Stimulated activated CD8-positive, alpha-beta memory T cell treated with anti-CD3 and anti-CD28 coated beads, Interleukin-15, amount 100 ng/mL, for 4 hours (primary cell): ENCODE measurements at places on chromosomes 4 and X.

- no peak for DNase-seq
These were observed 33.8 kb upstream of the ADRA2C start for GRCh38 chr4:3732076-3733028.

- no peak for DNase-seq
These were observed 803.6 kb upstream of the ADGRL3 start for GRCh38 chr4:60396341-60397049.

DNA sequence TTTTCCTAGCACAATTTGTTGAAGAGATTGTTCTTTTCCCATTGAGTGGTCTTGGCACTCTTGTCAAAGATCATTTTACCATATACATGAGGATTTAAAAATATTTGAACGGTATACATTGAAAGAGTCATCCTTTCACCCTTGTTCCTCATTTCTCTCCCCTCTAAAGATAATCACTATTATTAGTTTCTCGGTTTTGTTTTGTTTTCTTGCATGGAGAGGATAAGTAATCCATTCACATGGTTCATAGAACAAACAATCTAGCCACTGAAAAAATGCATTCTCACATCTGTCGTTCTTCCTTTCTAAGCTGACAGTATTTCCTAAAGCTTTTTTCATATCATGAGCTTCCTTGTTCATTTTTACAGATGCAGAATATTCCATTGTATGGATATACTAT, 39.2 kb upstream of the MSMO1 start:
- no peak for DNase-seq

DNA sequence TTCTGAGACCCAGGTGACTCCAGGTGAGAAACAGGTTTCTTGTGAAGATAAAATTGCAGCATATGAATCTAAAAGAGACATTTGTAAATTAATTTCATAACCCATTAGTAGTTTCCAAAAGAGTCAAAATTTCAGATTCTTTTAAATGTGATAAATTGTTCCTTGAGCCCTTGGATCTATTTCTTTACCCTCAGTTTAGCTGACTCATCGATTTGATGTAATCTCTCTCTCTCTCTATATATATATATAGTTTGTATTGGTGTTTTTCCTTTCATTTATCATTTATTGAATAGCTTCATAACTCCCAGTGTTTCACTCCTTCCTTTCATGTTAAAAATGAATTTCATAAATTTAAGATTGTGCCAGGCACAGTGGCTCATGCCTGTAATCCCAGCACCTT, 96.9 kb downstream of the RAPGEF2 start:
- no peak for DNase-seq

DNA sequence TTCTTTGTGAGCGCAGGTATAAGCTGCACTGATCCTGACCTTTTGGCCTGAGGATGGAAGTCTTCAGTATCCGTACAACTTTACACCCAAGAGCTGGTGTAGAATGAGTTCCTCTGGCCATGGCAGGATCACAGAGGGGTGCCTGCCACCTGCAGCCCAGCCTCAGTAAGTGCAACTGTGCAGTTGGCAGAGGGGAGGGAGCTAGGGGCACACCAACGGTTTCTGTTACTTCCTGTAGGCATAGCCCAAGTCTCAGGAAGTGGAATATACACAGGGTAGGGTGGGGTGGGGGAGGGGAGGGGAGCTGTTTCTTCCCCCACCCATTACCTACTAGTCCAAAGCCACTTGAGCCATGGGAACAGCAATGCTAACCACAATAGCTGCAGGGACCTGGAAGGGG, 85.4 kb upstream of the GBA3 start:
- DNase-seq, result peak; percentile 3

DNA sequence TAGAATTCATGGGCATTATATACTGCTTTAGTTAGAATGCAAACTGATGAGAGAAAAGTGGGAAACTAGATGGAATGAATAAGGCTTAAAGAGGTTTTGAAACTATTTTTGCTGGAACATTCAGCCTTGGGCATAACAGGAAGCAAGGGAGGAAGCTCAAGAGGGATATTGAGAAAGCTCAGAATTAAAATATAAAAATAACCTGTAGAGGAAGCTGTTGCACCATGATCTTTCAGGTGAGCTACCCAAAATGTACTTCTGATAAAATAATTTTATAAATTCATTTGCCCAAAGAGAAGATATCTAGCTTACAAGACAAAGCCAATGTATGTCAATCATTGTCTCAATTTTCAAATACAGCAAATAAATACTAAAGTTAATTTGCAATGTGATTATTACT, 11.3 kb downstream of the GC start:
- DNase-seq, result no peak

DNA sequence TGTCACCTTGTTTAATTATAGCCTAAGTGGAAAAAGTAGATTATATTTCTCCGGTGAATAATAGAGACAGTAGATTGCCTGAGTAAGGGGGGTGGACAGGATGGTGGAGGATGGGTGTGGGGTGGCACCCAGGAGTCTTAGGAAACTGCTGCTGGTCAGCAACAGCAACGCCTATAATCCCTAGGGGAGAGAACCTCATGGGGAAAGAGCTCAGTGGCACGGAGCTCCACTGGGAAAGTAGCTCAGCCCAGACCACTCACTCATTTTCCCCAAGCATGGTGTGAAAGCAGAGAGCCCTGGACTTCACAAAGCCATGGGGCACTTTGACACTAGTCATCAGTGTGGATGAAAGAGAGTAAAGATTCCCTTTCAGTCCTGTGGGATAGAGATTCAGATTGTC, 31.1 kb downstream of the METTL14 start:
- DNase-seq, result no peak

GRCh38 chr4:25030277-25031076, at the start of gene LGI2:
TSS of gene LGI2 (minus strand) at chr4:25030946. CDS start at chr4:25030693, 253 bp downstream.
- DNase-seq, result no peak

- DNase-seq, result no peak
These were observed 312.4 kb upstream of the PABPC5 start for GRCh38 chrX:91122151-91122694.

DNA sequence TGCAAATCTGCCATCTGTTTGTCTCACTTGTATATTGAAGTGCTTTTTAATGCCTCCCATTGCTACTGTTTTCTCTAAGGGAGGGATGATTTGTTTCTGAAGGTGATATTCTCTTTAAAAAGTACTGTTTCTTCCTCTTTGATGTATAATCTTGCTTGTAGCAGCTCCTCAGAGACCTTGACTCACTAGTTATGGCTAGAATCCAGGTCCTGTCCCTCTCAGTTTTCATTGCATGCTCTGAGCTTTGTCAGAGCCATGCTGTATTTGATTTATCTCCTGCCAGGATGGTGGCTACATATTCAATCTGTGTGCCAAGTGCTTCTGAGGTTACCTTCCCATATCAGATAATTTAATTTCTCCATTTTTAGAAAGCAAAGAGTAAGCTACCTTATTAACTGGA, 56.0 kb downstream of the GLUD2 start:
- DNase-seq, result no peak

GRCh38 chr4:40194602-40195161, 2.1 kb upstream of the RHOH start:
- no peak for DNase-seq

DNA sequence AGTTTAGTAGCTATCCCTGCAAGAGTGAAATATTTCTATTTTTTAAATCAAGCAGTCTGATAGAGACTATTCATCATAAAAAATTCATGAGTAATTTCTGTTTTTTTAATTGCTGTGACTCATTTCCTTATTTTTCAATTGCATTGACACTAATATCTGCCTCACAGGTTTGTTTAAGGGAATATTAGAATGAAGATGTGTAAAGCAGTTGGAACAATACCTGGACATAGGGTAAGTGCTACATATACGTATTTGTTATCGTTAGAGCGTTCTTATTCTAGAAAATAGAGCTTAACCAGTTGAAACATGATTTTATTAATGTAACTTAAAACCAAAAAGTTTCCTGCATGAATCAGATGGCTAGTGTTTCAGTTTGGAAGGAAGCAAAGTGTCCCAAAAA, 2211.3 kb downstream of the PCDH7 start:
- no peak for DNase-seq

DNA sequence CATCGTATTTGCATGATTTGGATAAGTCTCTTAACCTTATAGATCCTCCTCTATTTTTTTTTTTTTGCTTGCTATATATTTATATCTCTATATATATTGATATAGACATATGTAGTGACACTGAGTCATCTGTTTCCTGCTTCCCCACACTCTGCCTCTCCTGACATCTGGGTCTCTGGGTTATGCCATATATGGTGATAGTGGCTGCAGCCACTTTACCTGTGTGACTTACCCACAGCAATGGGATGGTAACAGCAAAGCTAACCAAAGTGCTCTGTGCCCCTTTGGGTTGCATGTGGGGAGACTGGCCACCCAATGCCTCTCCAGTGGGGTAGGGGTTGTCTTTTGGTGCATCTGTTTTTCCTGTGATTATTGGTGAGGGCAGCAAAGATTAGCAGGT, 14.5 kb downstream of the CMC4 start:
- DNase-seq, result no peak

GRCh38 chr4:158255727-158256324, 45.5 kb downstream of the TMEM144 start:
- DNase-seq, result no peak

GRCh38 chr4:147678796-147679549, 5.0 kb downstream of the PRMT9 start:
- DNase-seq, result no peak

GRCh38 chrX:153750127-153750774, 13.8 kb upstream of the PLXNB3 start:
- DNase-seq, result no peak

GRCh38 chr4:183330841-183331240, 8.6 kb upstream of the CLDN24 start:
- no peak for DNase-seq

GRCh38 chr4:158280856-158281255, 70.6 kb downstream of the TMEM144 start:
- no peak for DNase-seq

- no peak for DNase-seq
These were observed 70.3 kb downstream of the RWDD4 start for GRCh38 chr4:183588691-183589090.

DNA sequence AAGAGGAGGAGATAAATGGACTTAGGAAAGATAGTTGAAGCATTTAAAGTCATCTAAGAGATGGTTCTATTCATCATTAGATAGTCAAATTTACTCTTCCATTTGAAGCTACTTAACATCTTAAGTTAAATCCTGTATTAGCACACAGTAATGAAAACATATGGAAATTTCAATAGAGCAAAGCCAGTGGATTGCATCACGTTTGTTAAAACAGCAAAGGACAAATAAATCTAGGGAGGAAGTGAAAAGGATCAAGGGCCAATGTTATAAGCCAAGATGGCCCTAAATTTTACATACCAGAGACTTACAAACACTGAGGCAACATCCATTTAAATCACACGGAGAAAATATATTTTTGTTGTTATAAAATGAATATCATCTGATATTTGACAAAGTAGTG, 602.8 kb downstream of the INPP4B start:
- no peak for DNase-seq

- no peak for DNase-seq
These were observed 136.2 kb downstream of the CFAP299 start for GRCh38 chr4:80471756-80472155.

DNA sequence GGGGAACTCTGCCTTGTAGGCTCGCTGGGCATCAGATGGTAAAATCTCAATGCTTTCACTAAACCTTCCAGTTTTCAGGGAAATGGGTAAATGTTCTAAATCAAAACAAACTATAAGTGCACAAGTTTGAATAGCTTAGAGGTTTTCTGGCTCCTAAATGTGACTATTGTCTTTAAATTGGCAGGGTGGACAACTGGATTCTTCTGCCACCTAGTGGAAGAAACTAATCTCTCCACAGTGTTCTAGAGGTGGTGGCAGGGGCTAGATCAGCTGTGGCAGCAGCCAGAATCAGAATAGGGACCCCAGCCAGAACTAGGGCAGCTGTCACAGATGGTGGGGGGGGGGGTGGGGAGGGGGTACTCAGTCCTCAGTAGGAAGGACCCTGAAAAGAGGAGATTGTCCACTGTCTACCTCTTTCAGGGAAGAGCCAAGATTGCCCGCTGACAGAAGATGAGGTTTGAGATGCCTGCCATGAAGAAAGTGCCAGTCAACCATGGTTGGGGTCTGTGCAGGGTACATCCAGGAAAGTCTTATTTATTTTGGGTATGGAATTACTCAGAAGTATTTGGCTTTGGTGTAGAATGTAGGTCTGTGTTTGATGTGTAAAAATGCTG, 201.4 kb downstream of the CCNG2 start:
- no peak for DNase-seq

DNA sequence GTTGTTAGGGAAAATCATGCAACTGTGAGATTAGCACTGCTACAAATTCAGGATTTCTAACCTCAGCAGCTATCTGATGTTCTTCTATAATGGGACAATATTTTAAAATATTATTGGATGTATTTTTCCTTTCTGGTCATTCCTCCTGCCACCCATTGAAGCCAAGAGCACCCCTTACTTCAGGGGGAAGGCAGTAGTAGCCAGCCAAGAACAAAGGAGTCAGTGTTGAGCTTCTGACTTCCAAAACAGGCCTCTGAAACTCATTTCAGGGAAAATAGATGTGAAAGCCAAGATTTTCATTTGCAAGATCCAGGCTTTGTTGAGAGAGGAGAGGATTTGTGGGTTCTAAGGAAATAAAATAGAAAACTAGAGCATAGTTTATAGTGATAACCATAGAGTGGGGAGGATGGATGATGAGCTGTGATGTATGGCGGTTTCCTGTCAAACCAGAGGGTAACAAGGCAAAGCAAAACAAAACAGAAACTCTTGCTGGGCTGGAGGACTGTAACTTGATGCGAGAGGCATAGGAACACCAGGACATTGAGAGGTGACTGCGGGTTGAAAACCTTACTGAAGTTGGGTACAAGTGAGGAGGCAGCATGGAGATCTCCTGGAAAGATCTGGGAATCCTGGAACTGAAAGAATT, 173.7 kb upstream of the LEF1 start:
- DNase-seq, result no peak

DNA sequence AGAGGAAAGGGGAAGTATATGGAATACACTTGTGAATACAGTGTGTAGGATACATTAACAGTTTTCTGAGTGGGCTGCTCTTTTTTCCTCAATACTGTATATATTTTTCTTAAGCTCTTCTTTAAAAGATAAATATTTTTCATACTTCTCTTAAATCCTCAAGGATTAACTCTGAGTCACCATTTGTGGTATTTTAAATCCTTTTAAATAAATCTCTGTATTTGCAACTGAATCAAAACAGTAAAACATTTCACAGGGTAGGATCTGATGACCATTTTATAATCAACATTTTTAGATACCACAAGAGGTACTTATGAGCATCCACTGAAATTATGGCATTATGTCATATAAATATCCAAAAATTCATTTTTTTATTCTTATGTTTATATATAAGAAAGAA, 87.6 kb downstream of the GAB1 start:
- no peak for DNase-seq

DNA sequence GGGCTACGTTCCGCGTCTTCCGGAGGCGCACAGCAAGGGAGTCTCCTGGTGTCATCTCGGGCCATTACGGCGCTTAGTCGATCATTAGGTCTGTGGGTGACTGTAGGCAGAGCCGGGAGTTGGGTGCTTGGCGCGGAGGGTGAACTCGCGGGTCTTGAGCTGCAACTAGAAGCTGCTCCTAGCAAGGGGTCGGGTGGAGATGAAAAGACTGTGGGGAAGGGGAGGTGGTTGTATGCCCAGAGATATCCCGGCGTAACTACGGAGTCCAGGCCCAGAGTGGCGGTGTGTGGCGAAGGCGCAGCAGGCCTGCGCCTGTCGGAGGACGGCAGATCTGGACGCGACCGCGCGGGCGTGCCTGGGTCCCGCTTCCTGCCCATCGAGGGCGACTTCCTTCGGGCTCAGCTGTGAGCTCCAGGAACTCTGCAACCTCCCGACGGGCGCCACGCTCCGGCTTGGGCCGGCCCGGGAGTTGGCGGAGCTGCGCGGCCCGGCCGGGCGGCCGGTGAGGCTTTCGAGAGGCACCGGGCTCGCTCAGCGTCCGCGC, 2.7 kb upstream of the NKX3-2 start:
- no peak for DNase-seq

- no peak for DNase-seq
These were observed 36.5 kb downstream of the FGFBP1 start for GRCh38 chr4:15901998-15902397.
